Activated T-helper 2 cell treated with anti-CD3 and anti-CD28 coated beads, Interferon-gamma antibody, Interleukin-2, Interleukin-4, amounts not matched to agents 10 μg/mL and 5 μg/mL and 100 μg/mL, durations not matched to agents 14 hours and 24 hours and 36 hours (primary cell): ENCODE measurements at places on chromosomes 1 and 21.

GRCh38 chr1:167762061-167762746 is 40.4 kb downstream of the MPZL1 start:
- DNase-seq: no peak

DNA sequence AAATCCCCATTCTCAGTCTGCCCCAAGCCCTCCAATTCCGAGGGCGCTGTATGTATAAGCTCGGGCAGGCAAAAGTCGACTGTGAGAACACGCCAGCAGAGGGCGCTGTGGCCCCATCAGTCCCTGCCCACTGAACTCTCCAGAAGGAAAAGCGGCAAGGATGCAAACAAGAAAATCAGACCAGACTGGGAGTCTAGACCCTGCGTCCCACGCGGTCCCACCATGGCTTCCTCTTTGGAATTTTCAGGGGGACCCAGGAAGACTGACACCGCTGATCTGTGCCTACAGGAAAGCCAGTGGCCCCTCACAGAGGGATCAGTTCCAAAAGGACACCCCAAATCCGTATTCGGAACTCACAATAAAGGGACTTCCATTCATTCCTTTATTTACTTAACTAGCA is 19.5 kb downstream of the TEX35 start:
- peak; percentile 48 for DNase-seq

DNA sequence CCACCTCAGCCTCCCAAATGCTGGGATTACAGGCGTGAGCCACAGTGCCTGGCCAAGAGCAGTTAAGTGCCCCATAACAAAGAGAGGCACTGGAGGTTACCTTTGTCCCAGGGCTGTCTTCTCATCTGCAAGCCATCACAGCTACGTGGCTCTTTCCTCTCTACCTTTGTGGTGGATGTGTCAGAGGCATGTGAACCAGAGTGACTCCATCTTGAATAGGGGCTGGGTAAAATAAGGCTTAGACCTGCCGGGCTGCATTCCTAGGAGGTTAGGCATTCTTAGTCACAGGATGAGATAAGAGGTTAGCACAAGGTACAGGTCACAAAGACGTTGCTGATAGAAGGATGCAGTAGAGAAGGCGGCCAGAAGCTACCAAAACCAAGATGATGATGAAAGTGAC is 59.4 kb upstream of the POU2F1 start:
- DNase-seq: no peak

GRCh38 chr1:96558635-96559034 is 162.9 kb upstream of the PTBP2 start:
- DNase-seq: no peak

DNA sequence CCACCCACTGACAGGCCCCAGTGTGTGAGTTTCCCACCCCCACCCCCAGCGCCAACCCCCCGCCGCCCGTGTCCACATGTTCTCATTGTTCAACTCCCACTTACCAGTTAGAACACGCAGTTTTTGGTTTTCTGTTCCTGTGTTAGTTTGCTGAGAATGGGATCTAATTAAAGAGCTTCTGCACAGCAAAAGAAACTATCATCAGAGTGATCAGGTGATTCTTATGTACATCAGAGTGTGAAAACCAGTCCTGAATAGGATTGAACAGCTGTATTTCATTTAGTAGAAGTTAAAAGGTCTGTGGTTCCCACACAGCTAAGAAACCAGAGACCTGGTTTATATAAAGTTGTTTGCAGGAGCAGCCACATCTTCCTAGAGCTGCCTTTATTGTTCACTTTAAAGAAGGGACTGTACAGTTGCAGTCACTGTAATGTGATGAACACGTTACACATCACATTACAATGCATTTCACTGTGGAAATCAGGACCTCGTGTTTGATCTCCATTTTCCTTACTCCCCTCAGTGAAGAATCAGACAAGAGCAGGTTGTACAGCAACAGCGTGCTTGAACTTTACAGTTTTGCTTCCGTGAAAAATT is 1.2 kb downstream of the GBP6 start:
- no peak for DNase-seq

- no peak for DNase-seq
These were observed 168.6 kb upstream of the CSF3R start for GRCh38 chr1:36651176-36651910.

DNA sequence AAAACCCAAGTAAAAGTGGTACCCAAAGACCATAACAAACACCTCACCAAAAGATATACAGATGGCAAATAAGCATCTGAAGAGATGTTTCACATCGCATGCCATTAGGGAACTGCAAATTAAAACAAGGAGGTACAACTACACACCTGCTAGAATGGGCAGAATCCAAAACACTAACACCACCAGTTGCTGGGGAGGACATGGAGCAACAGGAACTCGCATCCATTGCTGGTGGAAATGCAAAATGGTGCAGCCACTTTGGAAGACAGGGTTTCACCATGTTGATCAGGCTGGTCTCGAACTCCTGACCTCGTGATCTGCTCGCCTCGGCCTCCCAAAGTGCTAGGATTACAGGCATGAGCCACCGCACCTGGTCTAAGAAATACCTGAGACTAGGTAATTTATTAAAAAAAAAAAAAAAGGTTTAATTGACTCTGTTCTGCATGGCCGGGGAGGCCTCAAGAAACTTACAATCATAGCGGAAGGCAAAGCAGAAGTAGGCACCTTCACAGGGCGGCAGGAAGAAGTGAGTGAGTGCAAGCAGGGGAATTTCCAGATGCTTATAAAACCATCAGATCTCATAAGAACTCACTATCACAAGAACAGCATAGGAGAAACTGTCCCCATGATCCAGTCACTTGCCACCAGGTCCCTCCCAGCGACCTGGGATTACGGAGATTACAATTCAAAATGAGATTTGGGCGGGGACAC is 30.2 kb upstream of the PRSS38 start:
- DNase-seq: peak; percentile 7

GRCh38 chr21:28769683-28770082 is 223.0 kb downstream of the LTN1 start:
- no peak for DNase-seq
